Fibroblast of skin of left biceps (primary cell): ENCODE measurements at places on chromosomes 4 and X.

DNA sequence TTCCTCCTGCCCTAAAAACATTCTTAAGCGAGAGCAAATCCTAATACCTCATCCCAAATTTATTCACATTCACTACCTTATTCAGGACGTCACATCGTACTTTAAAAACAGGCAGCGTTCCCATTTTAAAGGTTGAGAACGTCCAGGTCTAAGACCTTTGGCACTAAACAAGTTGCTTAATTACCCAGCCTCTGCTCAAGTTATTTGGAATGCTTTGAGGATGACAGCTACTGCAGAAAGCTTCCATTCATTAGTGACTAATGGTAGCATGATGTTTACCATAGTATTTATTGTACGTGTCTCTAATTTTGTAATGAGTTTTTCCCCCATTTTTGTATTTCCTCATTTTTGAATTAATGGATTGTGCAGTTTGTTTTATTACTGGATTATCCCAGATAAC lies 1.5 kb downstream of the USP38 start:
- no peak for DNase-seq

DNA sequence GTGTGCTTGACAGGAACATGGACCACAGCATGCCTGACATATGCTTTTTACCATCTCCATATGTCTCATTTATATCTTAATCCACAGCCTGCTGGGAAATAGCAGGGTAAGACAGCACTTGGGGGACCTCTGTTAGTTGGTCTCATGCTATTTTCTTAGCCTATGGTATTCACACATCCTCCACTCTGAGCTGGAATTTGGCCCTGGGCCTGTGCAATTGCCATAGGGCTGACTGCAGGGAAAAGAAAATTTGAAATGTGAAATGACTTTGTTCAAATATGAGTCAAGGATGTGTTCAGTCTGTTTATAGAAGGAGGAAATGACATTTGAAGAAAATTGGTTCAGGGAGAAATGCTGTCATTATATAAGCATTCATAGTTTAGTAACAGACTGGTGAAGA lies 9.6 kb upstream of the MAP7D3 start:
- DNase-seq = peak; percentile 94

DNA sequence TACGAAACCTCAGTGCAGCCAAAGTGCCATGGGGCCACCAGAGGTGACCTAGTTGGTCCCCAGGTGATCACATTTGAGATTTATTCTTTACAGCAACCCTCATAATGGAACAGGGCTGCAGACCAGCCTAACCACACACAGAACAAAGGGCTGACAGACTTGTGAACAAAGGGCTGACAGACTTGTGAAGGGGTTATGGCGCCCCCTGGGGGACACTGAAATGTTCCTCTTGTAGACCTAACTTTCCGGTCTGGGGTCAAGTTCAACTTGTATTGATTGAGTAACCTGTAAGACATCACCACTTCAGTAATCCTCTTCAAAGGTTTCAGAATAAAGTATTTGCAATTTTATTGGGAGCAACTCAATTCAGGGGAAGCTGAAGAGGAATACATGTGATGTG lies 175.9 kb upstream of the RPS6KA3 start:
- DNase-seq = peak; percentile 30

- no peak for DNase-seq
Measured at GRCh38 chr4:151012820-151013219, 2.3 kb downstream of the LRBA start.

- DNase-seq = no peak
Measured at GRCh38 chrX:120310861-120311726, at the start of gene TMEM255A. TSS of gene TMEM255A (minus strand) at chrX:120311461. CDS start at chrX:120311309, 152 bp downstream.

GRCh38 chr4:183610613-183611012 lies 48.4 kb downstream of the RWDD4 start:
- DNase-seq = no peak
